ENCODE measurements at places on chromosomes 16 and 17.

- no peak for DNase-seq
These were observed 8.5 kb downstream of the OSBPL7 start for GRCh38 chr17:47813077-47813476.

GRCh38 chr17:3531266-3532101 lies 26.1 kb downstream of the TRPV3 start:
- DNase-seq: no peak

GRCh38 chr17:40418428-40418706 lies 671 bp upstream of the TOP2A start:
- DNase-seq: no peak

DNA sequence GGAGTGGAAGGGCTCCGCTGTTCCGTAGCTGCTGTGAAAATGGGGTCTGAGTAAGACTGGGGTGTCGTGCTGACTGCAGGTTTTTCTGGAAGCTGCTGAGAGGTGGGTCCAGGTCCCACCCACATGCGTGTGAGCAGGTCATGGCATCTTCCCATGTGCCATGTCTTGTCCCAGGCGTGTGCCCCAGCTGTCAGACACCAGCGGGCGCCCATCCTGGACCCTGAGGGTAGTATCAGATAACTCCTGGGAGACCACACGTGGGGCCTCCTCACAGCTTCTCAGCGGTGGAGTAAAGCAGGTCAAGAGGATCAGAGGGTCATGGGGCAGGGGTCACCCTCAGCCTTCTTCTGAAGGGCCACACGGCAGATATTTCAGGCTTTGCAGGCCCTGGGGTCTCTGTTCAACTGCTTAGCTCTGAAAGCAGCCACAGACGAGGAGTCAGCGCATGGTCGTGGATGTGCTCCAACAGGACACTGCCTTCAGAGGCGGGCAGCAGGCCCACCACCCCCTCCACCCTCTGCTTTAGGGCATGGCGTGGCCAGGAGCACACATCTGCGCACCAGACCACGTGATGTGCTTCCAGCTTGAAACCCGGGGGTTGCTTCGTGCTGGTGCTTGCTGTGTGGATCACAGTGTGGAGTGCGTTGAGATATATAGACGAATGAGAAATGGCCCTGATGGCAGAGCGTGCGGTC lies 68.7 kb downstream of the BANP start:
- no peak for DNase-seq

- DNase-seq: no peak
These were observed 202.8 kb upstream of the C16orf82 start for GRCh38 chr16:26863931-26864330.

DNA sequence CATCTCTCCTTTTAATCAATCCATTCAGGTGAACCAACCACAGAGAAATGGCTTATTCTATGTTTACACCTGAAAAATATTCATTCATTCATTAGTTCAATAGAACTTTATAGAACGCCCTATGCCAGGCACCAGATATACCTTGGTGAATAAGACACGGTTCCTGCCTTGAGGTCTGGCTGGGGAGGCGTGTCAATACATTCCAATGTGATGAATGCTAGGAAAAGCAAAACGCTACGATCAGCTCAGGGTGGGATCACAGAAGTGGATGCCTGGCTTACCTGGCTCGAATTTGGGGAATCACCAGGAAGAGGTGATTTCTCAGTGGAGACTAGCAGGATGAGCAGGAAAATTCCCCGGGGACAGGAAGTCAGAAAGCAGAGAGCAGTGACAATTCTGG lies 17.5 kb upstream of the WFIKKN2 start:
- no peak for DNase-seq

- DNase-seq: no peak
These were observed 257.8 kb downstream of the CPPED1 start for GRCh38 chr16:12545792-12546342.
